ENCODE measurements at places on chromosomes 11 and 22.

GRCh38 chr11:44973632-44974401 lies 23.1 kb upstream of the TP53I11 start:
- DNase-seq: no peak

GRCh38 chr22:37269936-37270678 lies 12.2 kb upstream of the CYTH4 start:
- DNase-seq: no peak

GRCh38 chr11:20367313-20367948 lies 3.9 kb downstream of the HTATIP2 start:
- DNase-seq: peak; percentile 13

GRCh38 chr11:10605941-10606381 lies 37.5 kb upstream of the LYVE1 start:
- DNase-seq: no peak

DNA sequence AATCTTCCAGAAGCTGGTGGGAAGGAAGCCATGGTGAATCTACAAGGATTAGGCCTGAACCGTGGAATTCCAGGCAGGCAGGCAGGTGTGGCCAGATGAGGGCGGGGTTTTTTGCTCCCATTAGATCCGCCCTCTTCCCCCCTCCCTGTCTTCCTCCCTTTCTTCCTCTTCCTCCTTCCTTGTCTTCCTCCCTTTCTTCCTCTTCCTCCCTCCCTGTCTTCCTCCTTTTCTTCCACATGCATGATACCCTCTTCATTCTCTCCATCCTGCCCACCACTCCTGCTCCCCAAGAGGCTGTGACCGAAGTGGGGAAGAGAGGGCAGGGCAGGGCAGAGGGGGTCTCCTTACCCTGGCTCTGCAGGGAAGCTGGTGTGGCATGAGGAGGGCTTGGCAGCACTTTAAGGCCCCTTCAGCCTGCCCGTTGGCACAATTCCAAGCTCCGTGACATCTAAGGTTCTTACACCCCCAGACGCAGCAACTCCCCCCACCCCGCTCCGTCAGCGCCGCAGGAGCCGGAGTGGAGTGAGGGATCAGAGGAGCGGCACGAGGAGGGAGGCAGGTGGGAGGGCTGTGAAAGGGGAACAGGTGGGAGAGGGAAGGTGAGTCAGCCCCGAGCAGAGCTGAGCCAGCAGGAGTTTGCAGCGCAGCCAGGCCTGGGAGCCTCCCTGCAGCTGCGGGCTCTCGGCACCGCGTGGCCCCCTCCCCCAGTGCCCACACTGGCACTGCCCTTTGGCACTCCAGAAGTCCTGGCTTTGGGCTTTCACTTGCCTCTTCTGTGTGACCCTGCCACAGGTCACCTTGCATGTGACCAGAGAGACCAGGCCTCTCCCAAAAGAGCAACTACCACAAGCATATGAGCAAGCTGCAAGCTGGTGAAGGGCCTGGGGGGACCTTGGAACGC lies 32.1 kb downstream of the KCNJ4 start:
- no peak for DNase-seq

DNA sequence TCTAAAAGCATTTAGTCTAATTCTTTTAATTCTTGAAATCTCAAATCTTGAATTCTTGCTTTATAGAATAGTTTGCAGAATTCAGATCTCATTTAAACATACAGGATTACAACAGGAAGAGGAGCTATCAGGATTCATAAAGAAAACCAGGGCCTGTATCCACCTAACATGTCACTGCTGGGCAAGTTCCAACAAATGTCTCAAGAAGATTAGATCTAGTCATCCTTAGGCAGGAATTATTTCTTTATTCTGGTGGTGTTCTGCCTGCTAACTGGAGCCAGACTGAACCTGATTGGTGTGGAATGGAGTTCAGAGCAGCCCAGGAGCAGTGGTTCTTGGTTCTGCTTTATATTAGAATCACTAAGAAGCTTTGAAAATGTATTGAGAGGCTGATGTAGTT lies 500.7 kb downstream of the LRRC4C start:
- DNase-seq: no peak

GRCh38 chr11:27411328-27411727 lies 48.3 kb upstream of the CCDC34 start:
- no peak for DNase-seq

- DNase-seq: no peak
Observed at GRCh38 chr11:64107303-64107702, 58.6 kb downstream of the MACROD1 start.

- DNase-seq: no peak
Observed at GRCh38 chr11:82718307-82718706, 15.4 kb downstream of the FAM181B start.
